Fibroblast of skin of scalp (primary cell): ENCODE measurements at places on chromosomes 7 and 10.

GRCh38 chr10:85921789-85922188 is 444.8 kb downstream of the GRID1 start:
- no peak for DNase-seq

DNA sequence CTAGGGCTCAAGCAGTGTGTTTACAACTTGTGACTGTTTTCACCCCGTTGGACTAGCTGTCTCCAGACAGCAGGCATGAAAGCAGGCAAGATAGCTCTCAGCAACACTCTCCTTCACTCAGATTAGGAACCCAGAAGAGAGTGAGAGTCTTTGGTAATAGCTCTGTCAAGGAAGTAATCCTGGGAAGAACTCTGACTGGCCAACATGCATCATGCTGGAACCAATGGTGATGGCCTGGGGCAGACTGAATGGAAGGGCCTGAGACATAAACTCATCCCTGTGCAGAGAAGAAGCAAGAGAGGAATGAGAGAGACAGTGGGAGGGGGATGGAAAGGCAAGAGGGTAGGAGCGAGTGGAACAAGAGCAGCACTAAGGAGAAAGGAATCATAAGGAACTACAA is 48.9 kb downstream of the AKR1D1 start:
- no peak for DNase-seq

DNA sequence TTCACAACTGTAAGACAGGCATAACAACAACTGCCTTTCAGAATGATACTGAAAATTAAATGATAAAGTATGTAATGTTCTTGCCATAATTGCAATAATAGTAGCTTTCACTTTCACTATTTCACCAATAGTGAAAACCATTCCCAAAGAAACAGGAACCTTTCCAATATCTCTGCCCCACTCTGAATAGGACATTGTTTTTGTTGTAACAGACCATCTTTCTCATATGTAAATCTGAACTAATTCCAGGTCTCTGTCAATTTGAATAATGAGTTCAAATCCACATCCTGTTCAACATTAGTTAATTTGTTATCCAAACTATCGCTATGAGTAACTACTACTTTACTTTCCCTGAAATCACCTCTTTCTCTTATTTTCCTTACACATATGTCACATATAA is 148.0 kb downstream of the LRRN3 start:
- DNase-seq = peak; percentile 22

DNA sequence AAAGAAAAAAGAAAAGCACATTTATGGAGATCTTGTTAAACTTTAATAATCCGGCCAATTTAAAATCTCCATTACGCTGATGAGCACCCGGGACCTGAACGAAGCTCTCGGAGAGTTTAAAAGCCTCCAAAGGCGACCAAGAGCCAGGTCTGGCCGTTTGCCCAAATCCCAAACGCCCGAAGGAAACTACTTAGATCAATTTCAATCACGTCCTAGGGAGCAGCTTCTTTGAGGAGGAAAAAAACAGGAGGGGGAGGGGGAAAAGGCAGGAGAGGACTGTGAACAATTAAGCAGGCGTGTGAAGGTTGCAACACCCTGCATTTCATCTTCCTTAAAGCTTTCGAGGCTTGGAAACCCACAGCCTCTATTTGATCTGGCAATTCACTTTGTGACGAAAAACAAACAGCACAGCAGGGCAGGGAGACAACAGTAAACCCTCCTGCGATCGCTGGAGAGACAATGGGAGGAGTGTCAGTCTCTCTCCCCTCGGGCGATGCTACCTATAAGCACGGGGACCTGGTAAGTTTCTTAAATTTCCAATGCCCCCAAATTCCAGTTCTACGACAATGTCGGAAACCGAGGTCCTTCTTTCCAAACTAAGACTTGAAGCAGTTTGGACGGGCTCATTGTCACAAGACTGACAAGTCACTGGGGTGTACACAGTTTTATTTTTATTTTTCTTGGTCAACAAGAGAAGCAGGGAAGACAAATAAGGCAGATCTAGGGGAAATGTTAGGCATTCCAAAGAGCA is 1.2 kb downstream of the KLF6 start:
- DNase-seq = peak; percentile 84

DNA sequence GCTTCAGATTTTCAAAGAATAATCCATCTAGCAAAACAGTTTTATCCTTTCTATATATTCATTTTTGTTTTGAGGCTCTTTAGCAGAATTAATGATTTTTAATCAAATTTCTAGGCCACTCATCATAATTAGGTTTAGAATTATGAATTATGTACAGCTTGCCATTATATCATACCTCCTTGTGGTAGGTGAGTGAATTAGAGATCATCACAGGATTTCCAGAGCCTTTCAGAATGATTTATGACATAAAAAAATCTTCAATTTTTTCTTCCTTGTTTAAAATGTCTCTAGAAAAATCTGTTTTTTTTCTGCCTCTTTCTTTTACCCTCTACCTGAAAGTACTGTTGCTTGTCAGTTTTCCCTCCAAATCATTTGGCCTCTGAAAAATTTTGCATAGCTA is 433.3 kb downstream of the LRMDA start:
- no peak for DNase-seq

GRCh38 chr7:23373151-23374004 is 74.2 kb downstream of the MALSU1 start:
- no peak for DNase-seq

GRCh38 chr7:52249741-52250140 is 785.7 kb upstream of the POM121L12 start:
- DNase-seq = no peak

DNA sequence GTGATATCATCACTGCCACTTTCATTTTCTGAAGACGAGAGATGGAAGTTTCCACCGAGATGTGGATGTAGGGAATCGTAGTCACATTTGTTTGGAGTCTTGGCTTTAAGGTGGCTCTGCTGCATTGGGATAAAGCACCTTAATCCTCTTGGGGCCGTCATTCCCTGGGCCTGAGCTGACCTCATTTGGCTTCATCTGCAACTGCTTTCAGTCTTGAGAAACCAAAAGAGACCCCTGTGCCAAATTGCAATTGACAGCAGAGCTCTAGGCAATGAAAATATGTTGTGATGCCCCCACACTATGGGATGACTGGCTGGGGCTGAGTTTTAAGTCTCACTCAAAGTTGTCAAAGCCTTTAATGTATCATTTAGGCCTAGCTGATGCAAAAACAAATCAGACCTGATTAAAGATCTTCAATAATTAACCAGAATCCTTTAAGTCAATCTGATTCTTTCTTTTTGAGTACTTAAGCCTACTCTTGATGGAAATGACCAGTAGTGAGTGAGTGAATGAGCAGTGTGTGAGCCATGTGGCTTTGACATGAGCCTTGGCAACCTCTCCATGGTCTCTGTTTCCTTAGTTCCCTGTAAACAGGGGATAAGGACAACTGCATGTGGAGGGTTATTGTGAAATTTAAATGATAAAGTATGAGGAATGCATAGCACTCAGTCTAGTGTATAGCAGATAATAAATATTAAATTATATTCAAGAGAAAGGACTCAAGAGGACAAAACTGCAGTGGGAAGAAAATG is 155.0 kb downstream of the BMPER start:
- peak; percentile 53 for DNase-seq

DNA sequence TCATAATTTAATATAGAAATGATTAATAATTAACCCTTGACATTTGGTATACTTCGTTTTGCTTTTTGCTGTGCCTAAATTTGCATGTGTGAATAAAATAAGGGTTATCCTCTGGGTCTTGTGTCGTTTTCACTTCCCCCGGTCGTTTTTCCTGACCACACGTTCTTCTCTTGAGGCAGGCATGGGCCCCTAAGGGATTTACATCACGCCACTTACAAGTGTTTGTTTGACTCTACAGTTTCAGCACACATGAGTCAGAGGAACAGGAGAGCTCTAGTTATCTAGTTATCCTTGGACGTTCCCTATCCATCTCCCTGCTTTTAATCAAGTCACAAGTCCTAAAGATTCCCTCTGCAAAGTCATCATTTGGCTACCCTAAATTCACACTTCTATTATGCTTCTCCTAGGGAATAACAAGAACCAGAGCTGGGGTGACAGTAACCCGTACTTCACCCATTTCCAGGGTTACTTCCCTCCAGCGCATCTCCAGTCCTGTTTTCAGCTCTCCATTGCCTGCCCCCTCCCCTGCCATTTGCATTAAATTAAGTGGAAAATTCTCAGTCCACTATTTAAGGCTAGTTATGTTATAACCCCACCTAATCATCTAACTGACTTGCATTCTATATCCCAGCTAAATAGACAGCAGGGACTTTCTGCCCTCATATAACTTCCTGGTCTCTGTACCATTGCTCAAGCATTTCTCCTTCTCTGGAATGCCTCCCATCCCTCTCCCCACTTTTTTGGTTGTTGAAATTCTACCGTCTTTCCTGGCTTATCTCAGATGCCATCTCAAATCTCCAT is 206.9 kb downstream of the PTEN start:
- DNase-seq = peak; percentile 20

- no peak for DNase-seq
Measured at GRCh38 chr10:7168414-7168813, 242.4 kb downstream of the SFMBT2 start.

DNA sequence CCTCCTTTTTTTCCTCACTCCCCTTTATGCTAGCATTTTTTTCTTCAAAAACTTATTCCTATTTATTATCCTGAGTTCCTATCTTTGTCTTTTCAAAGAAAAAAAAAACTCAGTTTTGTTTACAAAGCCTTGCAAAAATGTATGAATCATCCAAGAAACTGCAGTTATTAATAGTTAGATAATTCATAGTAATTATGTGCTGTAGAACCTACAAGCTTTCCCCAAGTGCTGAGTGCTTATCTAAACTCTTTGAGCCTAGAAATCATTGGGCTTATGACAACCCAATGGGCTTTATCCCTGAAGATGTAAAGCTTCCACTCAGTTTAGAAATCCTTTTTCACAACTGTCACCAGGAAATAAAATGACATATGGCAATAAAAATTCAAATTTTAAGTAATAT is 145.9 kb upstream of the WNT16 start:
- DNase-seq = no peak

DNA sequence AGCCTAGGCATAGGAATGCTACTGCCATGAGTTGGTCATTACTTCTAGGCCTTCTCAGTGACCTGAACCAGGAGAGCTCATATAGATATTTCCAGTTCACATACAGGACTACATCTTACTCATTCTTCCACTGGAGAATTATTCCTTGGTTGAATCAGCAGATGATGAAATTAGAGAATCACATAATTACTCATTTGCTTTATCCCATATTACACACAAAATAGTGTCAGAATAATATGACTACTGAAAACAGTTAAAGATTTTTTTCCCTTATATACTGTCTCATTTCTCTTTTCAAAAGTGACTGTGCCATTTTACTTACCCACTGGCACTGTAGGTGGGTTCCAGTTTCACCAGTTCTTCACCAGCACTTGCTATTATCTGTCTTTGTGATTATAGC is 18.5 kb downstream of the BMS1 start:
- no peak for DNase-seq

DNA sequence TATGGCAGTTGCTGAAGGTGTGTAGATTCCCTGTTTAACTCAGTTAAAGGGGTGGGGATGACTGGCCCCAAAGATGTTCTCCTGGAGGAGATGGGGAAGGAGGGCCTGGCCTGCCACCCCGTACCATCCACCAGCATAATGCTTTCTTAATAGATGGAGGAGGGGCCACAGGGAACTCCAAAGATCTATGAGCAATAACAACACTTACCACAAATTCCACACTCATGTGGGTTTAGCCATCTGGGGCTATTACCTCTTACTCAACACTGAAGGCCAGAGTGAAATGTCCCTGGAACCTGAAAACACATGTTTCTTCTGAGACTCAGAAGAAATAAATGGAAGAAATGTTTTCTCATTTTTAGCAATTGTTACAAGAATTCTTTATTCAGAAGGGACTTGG is 259.0 kb downstream of the CXCL12 start:
- DNase-seq = peak; percentile 87

DNA sequence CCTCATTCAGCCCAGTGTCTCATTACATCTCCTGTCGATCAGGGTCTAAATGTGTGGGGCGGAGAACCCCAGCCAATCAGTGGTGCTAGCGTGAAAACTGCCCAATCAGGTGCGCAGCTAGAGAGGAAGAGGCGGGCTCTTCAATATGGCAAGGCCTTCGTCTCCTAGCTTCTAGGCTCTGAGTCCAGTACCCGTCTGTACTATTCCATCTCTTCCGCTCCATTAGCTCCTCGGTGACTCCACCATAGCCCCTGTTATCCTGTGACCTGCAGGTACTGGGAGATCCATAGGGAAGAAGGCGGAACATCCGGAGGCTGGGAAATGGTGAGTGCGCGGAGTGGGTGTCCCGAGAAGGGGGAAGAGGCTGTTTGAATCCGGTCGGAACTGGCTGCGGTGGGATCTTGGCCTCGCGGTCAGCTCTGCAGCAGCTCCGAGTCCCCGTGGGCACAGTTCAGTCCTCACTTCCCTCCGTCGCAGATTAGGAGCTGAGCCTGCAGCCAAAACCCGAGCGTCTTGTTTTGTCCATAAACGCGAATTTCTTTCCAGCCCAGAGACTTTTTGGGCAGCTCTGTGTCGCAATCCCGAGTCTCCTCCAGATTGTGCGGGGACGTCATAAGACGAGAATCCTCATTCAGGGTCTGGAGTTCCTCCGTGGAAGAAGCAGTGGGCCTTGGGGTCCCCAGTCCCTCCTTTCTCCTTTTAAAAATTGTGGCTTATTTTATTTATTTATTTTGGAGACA is at the start of gene ZNF727:
TSS of gene ZNF727 (plus strand) at position 134 of the 740 bp plus-strand sequence. CDS start at position 322, 188 bp downstream.
- no peak for DNase-seq

DNA sequence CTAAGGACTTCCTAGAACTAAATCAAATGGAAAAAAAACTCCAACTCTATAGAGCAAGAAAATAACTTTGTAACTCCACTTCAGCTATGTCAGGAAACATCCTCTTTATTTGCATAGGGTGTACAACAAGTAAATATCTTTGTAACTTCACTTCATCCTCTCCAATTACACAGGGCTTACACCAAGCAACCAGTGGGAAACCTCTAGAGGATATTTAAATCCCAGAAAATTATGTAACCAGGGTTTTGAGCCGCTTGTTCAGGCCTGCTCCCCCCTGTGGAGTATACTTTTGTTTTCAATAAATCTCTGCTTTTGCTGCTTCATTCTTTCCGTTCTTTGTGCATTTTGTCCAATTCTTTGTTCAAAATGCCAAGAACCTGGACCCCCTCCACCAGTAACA is 22.2 kb downstream of the LIPJ start:
- DNase-seq = peak; percentile 29

DNA sequence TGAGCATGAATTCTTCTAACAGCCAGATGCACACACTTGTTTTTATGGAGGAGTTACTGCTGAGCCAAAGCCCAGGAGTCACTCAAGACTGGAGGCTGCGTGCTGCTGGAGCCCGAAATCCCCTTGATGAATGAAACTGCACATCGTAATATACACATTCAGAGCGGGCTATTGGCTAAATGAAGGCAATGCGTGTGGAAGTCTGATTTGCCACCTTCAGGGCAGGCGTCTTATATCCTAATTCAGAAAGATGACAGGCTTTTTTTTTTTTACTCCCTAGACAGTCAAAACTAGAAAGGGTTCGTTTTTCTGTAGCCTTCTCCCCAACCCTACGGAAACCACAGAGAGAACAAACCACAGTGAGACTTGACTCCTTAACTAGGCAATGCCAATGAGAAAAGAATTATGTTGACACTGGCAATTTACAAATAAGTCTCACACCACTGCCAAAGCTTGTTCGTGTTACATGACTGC is 227.2 kb upstream of the KLF14 start:
- peak; percentile 86 for DNase-seq

GRCh38 chr10:34565934-34566333 is 249.2 kb downstream of the PARD3 start:
- peak; percentile 67 for DNase-seq
